ENCODE measurements at places on chromosomes 6 and 20.

DNA sequence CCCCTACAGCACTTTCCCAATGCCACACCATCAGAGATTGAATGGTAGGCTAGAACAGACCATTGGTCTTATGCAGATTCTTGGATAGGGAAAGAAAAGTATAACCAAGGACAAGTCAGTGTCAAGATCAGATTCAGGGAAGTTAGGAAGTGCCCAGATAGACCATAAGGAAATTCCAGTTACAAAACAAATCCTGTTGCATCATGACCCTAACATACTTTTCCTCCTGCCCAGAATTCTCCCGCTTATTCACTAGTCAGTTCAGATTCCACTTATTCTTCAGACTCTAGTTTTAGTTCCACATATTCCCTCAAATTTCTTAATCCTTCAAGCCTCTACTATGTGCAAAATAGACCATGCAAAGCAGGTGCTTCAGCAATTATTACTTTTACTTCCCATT lies 20.7 kb downstream of the METTL24 start:
- DNase-seq = no peak

GRCh38 chr6:161353208-161353613 lies 79.3 kb upstream of the AGPAT4 start:
- DNase-seq = peak; percentile 8

DNA sequence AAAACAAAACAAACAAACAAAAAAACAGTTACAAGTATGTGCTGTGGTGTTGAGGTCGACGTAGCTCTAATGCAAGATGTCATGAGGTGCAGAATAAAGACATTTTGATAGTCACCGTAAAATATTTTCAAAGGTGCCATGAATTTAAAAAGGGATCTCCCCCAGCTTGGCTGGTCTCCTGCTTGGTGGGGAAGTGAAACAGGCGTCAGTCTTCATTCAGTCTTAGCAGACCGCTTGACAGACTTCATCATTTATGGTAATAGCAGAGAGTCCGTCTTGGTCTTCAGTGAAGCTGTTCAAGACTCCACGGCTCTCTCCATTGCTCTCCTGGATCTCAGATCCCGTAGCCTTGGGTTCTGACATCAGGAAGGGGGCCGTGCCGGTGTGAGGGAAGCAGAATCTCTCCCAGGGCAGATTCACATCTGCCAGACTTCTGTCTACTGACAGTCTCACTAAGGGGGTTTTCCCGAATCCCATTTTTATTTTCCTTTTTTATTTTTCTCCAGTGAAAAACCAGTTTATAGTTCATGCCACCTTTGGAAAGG lies 1.6 kb downstream of the SLC24A3 start:
- no peak for DNase-seq

GRCh38 chr20:46004187-46004586 lies 4.5 kb upstream of the MMP9 start:
- DNase-seq = no peak

- DNase-seq = no peak
These were observed 40.2 kb upstream of the ZNFX1 start for GRCh38 chr20:49318091-49318429.

DNA sequence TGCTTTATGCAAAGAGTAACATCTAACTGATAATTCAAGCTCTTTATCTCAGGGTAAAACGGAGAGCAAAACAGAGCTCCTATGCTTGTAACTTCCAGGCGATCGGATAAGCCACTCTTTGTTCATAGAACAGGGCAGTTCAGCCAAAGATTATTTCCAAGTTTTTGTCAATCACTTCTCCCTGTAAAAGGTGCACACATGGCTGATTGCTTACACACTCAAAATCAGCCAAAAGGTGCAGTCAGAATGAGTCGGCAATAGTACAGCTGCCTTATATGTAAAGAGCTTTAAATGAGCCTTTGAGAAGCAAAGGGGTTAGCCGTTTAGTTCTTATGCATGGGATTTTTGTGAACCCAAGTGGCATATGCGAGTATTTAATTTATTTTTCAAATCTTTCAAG lies 449.6 kb upstream of the POU3F2 start:
- DNase-seq = no peak

DNA sequence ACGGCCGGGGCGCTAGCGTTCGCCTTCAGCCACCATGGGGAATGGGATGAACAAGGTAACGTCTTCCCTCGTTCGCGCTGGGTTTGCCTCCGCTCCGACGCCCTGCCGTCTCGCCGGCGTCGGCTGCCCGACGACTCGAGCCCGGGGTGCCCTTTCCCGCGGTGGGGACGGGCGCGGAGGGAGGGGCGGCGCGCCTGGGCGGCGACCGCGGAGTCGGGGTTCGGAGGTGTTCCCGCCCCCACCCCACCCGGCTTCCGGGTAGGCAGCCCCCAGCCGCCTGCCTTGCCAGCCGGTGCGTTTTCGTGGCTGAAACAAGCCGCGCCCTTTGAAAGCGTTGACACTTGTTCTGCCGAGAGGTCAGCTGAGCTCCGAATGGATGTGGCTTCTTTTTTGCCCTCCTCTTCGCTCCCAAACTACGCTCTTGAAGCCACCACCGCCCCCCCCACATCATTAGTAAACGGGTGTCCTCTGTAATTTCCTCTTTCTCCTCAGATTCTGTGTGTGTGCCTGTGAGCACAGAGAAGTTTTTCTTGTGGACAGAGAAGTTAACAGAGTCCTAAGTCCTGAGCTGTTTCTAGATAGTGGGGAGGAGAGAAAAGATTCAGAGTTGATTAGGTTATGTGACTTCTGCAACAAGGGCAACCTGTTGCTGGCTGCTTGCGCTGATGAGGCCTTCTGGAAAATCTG lies 362 bp downstream of the DUSP22 start:
- DNase-seq = peak; percentile 29

All from fibroblast of skin of scalp (primary cell).